Endothelial cell (in vitro differentiated cells): ENCODE measurements at places on chromosomes 16 and 17.

DNA sequence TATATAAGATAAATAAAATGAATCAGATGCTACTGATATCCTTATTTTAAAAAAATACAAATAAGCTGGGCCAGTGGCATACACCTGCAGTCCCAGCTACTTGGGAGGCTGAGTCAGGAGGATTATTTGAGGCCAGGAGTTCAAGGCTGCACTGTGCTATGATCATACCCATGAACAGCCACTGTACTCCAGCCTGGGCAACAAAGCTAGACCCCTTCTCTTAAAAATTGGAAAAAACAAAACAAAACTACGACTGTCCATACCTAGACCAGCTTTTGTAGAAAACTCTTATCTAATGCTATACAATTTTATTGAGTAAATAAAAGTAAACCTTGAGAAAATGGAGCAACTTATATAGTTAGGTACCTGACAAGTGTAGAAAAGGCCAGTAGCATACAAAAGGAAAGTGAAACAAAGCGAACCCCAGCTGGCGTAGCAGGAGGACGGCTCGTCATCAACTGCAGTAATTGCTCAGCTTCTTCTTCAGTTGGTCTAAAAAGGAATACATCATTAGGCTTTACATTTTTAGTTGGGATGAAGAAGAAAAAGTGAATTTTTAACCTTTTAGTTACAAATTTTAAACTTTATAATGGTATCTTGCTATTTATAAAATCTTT is 23.6 kb downstream of the INTS2 start:
- peaks cover 6% of the 10 kb centered on the region for H3K4me1 ChIP-seq
- no peak for DNase-seq
- H3K27me3 ChIP-seq: no peaks in the 10 kb centered on the region
- peaks cover 12% of the 10 kb centered on the region for H3K36me3 ChIP-seq
- H3K27ac ChIP-seq: no peak overlapping the region

- peaks cover 18% of the 10 kb centered on the region for H3K36me3 ChIP-seq
- H3K27ac ChIP-seq: no peak overlapping the region
- H3K4me3 ChIP-seq: no peak overlapping the region
- peaks cover 38% of the 10 kb centered on the region for H3K4me1 ChIP-seq
Measured at GRCh38 chr17:38705523-38705802, 390 bp downstream of the MLLT6 start.

DNA sequence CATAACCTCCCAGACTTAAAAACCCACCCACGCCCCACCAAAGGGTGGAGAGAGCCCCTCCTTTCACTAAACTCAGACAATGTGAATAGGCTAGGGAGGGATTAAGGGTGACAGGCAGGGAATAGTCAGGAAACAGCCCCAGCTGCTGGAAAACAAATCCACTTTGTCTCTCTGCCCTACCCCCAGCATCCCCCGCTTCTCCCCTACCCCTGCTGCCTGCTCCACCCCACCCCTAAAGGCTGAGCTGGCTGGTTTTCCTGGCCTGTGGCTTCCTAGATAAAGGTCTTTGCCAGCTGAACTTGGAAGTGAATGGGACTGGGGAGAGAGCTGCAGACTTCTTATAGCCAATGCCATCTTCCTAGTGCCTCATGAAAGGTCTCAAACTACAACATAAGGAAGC is 15.0 kb downstream of the CAVIN1 start:
- peaks cover 10% of the 10 kb centered on the region for H3K27me3 ChIP-seq
- peak overlapping the region; percentile 56 for H3K4me3 ChIP-seq
- H3K36me3 ChIP-seq: peaks cover 23% of the 10 kb centered on the region
- peak; percentile 60 for DNase-seq
- peak overlapping the region; percentile 96 for H3K27ac ChIP-seq

DNA sequence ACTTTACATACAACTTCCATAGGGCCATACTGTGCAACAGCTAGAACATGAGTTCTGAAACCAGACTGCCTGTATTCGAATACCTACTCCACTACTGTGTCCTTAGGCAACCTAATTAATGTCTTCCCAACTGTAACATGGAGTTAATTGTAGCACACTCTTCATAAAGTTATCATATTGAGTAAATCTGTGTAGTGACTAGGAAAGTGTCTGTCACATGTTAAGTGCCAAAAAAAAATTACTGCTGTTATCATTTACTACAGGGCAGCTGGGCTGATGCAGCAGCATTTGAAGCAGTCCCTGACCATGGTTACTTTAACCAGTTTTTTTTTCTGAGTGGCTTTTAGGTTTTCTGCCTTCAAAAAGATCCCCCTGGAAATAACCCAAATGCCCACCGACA is 10.9 kb upstream of the ZNF23 start:
- no peak for DNase-seq
- H3K4me3 ChIP-seq: no peak overlapping the region
- H3K4me1 ChIP-seq: no peaks in the 10 kb centered on the region
- H3K27ac ChIP-seq: no peak overlapping the region
- peaks cover 12% of the 10 kb centered on the region for H3K36me3 ChIP-seq

DNA sequence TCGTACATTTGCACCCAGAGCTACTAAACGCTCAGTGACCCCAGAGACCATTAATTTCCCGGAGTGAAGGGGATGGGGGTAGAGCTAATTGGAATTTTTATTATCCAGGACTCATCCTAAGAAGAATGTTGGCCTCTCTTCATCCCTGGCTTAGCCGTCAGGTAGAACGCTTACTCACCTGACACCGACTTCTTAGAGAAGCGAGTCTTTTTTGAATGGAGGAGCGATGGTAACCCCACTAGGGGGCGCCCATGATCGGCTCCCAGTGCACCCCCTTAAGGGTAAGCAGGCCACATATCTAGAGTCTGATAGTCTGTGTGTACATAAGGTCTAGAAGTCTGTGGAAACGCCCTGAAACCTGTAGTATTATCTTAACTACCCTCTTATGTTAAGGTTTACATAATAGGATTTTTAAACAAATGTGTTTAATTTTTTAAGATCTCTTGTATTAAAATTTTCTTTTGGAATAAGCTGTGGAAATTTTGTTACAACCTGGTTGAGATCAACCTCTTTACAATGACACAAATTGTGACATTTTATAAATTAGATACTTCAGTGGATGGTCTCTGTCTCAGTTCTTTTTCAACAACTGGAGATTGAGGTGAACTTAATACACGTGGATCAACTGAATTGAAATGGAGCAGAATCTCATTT is 229.8 kb downstream of the CPPED1 start:
- H3K27ac ChIP-seq: no peak overlapping the region
- peak; percentile 74 for DNase-seq
- no peaks in the 10 kb centered on the region for H3K4me1 ChIP-seq
